ENCODE measurements at places on chromosomes 5 and 9.

- DNase-seq, result no peak
Measured at GRCh38 chr5:36371366-36371765, 69.7 kb upstream of the RANBP3L start.

- no peak for DNase-seq
Measured at GRCh38 chr5:151250346-151251000, 2.5 kb upstream of the GM2A start.

- DNase-seq, result no peak
Measured at GRCh38 chr9:104802110-104802509, 38.2 kb downstream of the NIPSNAP3B start.

- no peak for DNase-seq
Measured at GRCh38 chr5:89255845-89256463, 373.0 kb upstream of the MEF2C start.

GRCh38 chr5:38423276-38424147 is 132.9 kb downstream of the LIFR start:
- no peak for DNase-seq

DNA sequence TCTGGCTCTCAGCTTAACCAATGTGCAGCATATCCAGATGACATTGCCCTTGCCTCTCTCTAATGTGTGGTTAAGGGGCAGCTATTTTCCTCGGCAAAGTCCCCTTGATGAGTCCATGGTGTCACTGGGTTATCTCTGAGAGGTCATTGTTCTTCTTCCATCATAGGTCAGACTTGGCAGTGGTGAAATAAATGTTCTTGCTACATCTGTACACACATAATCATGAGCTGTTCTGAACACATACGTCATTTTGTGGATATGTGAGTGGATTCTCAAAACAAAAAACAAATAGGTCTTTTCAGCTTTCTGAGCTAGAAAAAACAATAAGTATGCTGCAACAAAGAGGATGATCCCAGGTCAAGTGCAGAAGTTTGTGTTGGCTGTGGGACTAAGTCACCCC is 134.7 kb upstream of the PTPN3 start:
- no peak for DNase-seq

DNA sequence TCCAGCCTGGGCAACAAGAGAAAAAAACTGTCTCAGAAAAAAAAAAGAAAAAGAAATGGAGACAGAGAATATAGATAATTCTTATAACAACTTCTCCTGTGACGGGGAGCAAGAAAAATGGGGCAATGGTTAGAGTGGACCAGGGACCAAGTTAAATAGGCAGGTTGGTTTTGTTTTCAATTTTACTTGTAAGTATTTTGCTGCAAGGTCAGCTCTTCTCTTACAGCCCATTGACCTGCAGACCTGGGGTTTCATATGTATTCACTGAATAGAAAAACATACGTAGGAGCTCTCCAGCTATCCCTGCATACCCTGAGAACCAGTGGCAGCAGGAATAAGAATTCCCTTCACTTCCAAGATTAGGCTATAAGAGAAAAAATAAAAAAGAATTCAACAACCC is 29.2 kb upstream of the IL13 start:
- DNase-seq, result no peak

- no peak for DNase-seq
Measured at GRCh38 chr9:4138180-4138579, 161.7 kb downstream of the GLIS3 start.

DNA sequence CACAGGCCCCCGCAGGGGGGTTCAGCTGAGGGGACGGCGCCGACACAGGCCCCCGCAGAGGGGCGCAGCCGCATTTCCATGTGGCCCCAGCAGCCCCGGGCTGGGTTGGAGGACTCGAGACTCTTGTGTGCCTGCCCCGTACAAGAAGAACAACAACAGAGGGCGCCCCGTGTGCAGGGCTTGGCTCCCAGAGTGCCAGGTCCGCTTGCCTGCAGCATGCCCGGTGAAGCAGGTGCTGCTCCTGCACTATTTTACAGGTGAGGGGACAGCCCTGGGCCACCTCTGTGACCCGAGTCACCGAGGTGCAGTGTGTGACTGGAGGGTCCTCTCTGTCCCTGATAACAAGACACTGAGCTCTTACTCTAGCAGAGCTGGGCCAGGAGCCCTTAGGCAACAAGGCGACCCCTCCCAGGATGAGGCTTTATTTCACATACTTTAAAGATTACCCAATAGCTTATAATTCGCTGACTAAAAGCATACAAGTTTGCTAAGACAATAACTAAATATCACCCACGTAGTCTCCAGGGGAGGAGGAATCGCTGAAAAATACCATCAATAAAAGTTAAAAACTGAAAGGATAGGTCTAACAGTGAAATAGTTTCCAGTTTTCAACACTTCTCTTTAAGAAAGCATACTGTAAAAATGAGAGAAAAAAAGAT is 41.7 kb upstream of the SLC9A3 start:
- no peak for DNase-seq

GRCh38 chr5:56246769-56247168 is 13.6 kb upstream of the ANKRD55 start:
- DNase-seq, result no peak

- DNase-seq, result no peak
Measured at GRCh38 chr5:90424245-90424644, 14.7 kb upstream of the CETN3 start.

- DNase-seq, result no peak
Measured at GRCh38 chr5:41625571-41625970, 115.2 kb upstream of the PLCXD3 start.

GRCh38 chr5:123119334-123119986 is 30.4 kb downstream of the PRDM6 start:
- DNase-seq, result no peak

DNA sequence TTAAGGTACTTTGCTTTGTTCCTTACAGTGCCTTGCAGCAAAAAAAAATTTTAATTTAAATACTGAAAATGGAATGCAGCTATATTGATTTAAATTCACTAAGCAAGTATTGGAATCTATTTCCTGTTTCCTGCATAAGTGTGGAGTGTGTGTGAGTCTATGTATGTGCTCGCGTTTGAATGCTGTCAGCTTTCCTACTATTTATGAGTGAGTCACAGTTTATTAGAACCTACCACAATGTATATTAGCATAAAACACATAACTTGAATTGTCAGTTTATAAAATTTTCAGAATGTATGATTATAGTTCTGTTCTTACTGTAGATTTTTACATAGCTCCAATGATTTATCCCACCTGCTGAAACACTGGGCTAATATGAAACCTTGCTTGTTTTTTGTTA is 302.1 kb downstream of the NR2F1-AS1 start:
- DNase-seq, result no peak

- DNase-seq, result no peak
Measured at GRCh38 chr9:36091026-36091953, 45.2 kb upstream of the GLIPR2 start.

All from stimulated activated CD8-positive, alpha-beta memory T cell treated with anti-CD3 and anti-CD28 coated beads, Interleukin-7, amount 100 ng/mL, for 1 hour (primary cell).